Stimulated activated naive CD4-positive, alpha-beta T cell treated with Interleukin-2 at 50 U/mL for 16 hours (primary cell): ENCODE measurements at places on chromosomes 12 and 14.

DNA sequence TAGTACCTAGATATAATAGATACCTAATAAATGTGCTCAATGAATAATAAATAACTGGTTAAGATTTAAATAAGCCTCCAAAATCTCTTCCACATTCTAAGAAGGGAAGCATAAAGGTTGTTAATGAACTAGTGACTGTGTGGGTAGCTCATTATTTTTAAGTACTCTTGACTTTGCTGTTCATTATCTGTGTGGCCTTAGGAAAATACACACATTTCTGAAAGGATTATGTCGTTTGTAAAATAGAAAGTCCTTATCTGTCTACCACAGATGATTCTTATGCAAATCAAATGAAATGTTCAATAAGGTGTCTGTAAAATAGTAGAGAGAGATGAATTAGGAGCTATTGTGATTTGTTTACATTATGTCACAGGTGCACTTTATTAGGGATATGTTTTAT is 119.5 kb downstream of the LRRK2 start:
- DNase-seq, result no peak

DNA sequence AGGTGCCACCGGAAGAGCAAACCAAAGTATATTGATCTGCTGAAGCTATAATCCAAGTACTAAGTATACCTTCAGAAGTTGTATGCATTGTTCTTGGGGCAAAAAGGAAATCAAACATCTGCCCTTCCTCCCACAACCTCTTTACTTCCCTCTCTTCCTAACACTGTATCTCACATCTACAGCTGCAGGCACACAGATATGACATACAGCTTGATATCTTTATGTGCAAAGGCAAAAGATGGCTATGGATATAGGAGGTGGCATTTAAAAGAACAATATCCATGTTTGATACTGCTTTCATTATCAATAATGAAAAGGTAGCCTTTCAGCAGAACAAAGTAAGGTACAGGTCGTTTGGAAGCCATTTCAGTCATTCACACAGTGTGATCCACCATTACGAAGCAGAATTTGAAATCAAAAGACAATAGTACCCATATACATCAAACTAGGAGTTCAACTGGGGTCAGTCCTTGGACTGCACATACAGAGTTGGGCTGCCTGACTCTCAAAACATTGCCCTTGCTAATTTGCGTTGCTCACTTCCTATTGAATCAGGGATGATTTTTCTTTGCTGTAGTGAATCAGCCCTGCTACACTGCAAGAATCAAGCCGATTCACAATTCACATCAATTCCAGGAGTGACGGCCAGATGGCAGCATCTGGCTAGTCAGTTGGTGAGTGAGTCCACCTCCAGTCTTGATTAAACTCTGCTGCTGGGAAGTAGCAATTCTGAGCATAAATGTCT is 8.9 kb downstream of the ANG start:
- DNase-seq, result peak; percentile 23

- no peak for DNase-seq
These were observed 132.7 kb downstream of the MSRB3 start for GRCh38 chr12:65411171-65411570.

- no peak for DNase-seq
These were observed 127.4 kb upstream of the KRR1 start for GRCh38 chr12:75638792-75639191.

DNA sequence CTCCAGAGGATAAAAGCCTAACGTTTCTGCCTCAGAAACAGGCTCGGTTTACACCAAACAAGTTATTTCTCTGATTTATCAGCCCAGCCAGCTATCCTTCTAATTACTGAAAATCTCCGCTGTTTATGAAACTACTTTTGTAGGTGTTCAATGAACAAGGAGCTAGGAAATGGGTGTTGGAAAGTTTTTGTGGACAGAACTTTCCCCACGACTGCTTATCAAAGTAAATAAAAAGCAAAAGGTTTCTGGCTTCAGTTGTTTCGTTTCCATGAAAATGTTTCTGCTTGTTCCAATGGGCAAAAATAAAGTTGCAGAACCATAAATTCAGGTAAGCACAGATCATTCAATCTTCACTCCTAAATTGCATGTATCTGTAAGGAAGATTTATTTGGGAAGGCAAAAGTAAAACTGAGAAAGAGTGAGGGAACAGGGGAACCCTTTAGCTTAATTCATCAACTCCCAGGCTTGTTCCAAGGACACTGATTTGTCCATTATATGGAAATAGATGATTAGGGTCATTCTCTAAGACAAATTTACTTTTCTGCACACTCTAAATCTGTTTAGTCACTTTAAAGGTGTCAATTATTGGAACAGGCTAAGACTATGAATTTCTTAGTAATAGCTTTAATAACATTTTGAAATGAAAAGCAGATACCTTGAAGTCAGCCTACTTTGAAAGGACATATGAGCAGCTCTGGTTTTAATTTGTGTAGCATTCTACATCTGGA is 175.9 kb upstream of the CDKN3 start:
- DNase-seq, result no peak

DNA sequence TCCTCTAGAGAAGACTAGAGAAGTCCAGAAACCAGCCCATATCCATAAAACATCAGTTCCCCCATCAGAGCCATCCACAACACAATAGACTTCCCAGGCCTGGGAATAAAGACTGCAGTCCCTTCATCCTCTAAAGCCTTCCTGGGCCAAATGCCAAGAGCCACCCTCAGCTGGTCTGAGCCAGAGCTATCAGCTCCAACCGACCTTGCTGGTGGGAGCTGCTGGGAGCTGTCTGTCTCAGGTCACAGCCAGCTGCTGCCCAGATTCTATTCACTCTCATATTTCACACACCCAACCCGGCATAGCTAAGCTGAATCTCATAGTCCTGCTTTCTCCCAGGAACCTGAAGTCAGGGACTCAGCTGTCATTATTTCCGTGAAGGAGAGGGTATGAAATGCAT is 10.9 kb upstream of the TFCP2 start:
- no peak for DNase-seq

GRCh38 chr14:95887351-95887750 is 10.7 kb downstream of the TUNAR start:
- no peak for DNase-seq

- DNase-seq, result no peak
These were observed 234.4 kb upstream of the DAAM1 start for GRCh38 chr14:58954052-58954451.

DNA sequence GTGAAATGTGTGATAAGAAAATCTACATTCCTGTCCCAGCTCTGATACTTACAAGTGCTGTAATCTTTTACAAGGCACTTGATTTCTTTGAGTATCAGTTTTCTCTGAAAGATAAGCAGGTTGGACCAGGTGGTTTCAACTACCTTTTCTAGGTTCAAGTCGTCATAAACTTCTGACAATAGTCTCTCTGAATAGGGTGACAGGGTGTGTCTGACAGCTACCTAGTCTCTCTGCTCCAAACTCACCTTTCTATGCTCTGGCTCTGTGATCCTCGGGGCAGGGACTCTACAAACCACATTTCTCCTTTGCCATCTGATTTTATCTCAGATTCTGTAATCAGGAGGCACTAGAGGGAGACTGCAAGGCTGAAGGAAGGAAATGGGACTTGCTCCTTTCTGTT is 137.7 kb upstream of the SYT1 start:
- DNase-seq, result no peak
